Prostate gland (tissue), 2 donors: ENCODE measurements at places on chromosomes 2 and 18. TPM values are rescaled to one million over a fixed set of nuclear protein-coding genes. Genes with fewer than 3 reads are reported as not detected.

Gene LRRTM1
- total RNA-seq: 1.8 TPM

Gene C2orf80
- not detected for total RNA-seq

GRCh38 chr2:146978577-146979555 is 866.0 kb upstream of the ACVR2A start:
- H3K4me3 ChIP-seq: no peak overlapping the region
- H3K27me3 ChIP-seq: no peaks in the 10 kb centered on the region
- no peak overlapping the region for H3K27ac ChIP-seq
- no peak for DNase-seq

- no peak overlapping the region for H3K4me3 ChIP-seq
- no peaks in the 10 kb centered on the region for H3K27me3 ChIP-seq
- H3K36me3 ChIP-seq: no peaks in the 10 kb centered on the region
- DNase-seq: no peak
Observed at GRCh38 chr18:12463191-12463590, 55.5 kb downstream of the PRELID3A start.

- no peak for DNase-seq
- H3K27me3 ChIP-seq: no peaks in the 10 kb centered on the region
- H3K36me3 ChIP-seq: no peaks in the 10 kb centered on the region
- H3K4me3 ChIP-seq: no peak overlapping the region
- H3K4me1 ChIP-seq: no peaks in the 10 kb centered on the region
Observed at GRCh38 chr2:99700482-99701398, 210.9 kb upstream of the REV1 start.

GRCh38 chr2:188096910-188097309 is 194.8 kb upstream of the GULP1 start:
- no peak for DNase-seq
- no peaks in the 10 kb centered on the region for H3K4me1 ChIP-seq
- H3K36me3 ChIP-seq: no peaks in the 10 kb centered on the region
- no peaks in the 10 kb centered on the region for H3K27me3 ChIP-seq

GRCh38 chr18:58393295-58393694 is 235.6 kb downstream of the ALPK2 start:
- DNase-seq: no peak
- no peak overlapping the region for H3K27ac ChIP-seq
- no peaks in the 10 kb centered on the region for H3K4me1 ChIP-seq
- H3K27me3 ChIP-seq: no peaks in the 10 kb centered on the region
